Calu3 (cell line): ENCODE measurements at places on chromosomes 4 and X. TPM values are rescaled to one million over a fixed set of nuclear protein-coding genes. Genes with fewer than 3 reads are reported as not detected.
A peak's percentile ranks its signal among the peaks of the same experiment; 100 is the strongest.

Gene HDX
- total RNA-seq, result 8.3 TPM in 2 replicates

GRCh38 chr4:151676301-151676700 is 84.5 kb downstream of the GATB start:
- DNase-seq, result no peak

Gene P2RY8
- total RNA-seq, result 0.07 TPM in 1 of 2 replicates, not detected in the other

GRCh38 chr4:94892051-94892450 is 134.3 kb downstream of the BMPR1B start:
- peak; percentile 35 for DNase-seq

DNA sequence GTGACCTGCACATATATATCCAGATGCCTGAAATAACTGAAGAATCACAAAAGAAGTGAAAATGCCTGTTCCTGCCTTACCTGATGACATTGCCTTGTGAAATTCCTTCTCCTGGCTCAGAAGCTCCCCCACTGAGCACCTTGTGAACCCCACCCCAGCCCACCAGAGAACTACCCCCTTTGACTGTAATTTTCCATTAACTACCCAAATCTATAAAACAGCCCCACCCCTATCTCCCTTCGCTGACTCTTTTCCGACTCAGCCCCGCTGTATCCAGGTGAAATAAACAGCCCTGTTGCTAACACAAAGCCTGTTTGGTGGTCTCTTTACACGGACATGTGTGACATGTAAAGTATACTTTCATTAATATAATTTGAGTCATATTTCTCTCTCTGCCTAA is 320.3 kb upstream of the TECRL start:
- DNase-seq, result no peak

- peak; percentile 30 for DNase-seq
Measured at GRCh38 chr4:41375561-41375960, 118.8 kb downstream of the UCHL1 start.

DNA sequence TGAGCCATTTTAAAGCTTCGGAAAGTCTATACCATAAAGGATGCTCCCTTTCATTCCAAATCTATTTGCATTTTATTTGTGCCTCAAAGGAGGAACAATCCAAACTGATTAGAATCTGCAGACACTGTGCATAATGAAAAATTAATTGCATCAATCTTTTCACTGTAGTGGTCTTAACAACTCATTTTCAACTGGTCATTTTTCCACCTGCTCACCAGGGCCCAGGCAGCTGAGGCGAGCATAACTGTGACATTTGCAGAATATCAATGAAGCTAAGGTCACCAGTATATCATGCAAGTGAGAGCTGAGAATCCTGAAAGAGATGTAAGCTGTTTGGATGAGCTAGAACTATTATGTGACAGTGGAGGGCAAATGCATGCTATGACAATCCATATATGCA is 387.3 kb upstream of the TECRL start:
- DNase-seq, result no peak

DNA sequence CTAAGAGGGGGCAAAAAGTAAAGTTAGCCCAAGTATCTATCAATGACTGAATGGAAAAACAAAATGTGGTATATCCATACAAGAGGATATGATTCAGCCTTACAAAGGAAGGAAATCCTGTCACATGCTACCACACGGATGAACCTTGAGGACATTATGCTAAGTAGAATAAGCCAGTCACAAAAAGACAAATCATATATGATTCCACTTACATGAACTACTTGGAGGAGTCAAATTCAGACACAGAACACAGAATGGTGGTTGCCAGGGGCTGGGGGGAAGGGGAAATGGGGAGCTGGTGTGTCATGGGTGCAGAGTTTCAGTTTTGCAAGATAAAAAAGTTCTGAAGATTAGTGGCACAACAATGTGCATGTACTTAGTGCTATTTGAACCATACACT is 101.8 kb downstream of the SH3KBP1 start:
- no peak for DNase-seq

GRCh38 chr4:57351731-57352130 is 241.5 kb upstream of the IGFBP7 start:
- no peak for DNase-seq

Gene TMEM144
- total RNA-seq, result 6.0 and 11.8 TPM in 2 replicates

- peak; percentile 24 for DNase-seq
Measured at GRCh38 chr4:27066591-27066990, 205.9 kb downstream of the STIM2 start.

GRCh38 chr4:113438596-113438995 is 322.9 kb downstream of the CAMK2D start:
- DNase-seq, result no peak

Gene BTC
- total RNA-seq, result 8.1 and 8.9 TPM in 2 replicates

Gene FAM236B
- total RNA-seq, result not detected in 2 replicates

Gene XKRX
- total RNA-seq, result 0.33 and 0.83 TPM in 2 replicates

Gene PUDP
- total RNA-seq, result 30.6 and 36.6 TPM in 2 replicates

DNA sequence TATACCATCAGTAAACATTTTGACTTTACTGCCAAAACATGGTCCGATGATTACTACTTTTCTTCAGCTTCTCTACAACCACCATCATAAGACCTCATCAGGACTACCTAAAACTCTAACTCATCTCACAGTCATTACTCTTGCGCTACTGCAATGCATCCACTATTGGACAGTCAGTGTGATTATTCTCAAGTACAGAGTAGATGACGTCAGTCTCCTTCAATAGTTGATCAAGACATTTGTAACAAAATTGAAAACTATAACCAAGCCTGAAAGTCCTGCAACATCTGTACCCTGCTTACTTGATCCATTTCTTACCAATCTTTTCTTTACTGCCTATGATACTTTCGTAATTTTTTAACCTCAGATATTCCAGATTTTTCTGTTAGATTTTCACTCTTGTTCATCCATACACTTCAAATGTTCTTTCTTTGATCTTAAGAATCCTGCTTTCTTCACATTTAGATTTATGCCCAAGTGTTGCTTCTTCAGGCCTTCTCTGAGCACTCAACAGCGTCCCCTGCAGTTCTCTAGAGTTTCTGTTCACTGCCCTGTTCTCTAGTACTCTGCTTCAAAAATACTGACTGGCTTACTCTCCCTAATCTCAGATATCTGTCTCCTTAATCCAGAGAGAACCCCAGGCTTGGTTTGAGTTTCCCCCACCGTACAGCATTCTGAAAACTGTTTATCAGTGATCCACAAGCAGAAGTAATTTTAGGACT is 1517.6 kb downstream of the STIM2 start:
- DNase-seq, result no peak

- no peak for DNase-seq
Measured at GRCh38 chr4:98997166-98997565, 1.6 kb downstream of the METAP1 start.

Gene ASB5
- not detected in 2 replicates for total RNA-seq

Gene ZCCHC18
- 0.52 and 0.61 TPM in 2 replicates for total RNA-seq

DNA sequence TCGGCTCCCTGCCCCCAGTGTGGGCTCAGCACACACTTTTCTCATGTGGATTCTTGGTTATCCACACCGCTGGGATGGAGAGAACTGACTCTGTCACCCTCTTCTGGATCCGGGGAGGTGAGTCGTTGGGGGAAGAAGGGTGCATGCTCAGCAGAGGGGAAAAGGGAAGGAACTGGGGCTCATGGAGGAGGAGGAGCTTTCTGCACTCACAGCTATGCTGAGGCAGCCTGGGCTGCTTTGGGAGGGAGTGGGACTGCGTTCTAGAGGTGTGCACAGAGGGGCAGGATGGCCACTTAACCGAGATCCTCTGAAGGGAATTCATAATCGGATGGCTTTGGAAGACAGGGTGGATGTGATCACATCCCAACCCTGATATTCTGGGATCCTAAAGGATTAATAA is 51.6 kb downstream of the RTL5 start:
- no peak for DNase-seq

DNA sequence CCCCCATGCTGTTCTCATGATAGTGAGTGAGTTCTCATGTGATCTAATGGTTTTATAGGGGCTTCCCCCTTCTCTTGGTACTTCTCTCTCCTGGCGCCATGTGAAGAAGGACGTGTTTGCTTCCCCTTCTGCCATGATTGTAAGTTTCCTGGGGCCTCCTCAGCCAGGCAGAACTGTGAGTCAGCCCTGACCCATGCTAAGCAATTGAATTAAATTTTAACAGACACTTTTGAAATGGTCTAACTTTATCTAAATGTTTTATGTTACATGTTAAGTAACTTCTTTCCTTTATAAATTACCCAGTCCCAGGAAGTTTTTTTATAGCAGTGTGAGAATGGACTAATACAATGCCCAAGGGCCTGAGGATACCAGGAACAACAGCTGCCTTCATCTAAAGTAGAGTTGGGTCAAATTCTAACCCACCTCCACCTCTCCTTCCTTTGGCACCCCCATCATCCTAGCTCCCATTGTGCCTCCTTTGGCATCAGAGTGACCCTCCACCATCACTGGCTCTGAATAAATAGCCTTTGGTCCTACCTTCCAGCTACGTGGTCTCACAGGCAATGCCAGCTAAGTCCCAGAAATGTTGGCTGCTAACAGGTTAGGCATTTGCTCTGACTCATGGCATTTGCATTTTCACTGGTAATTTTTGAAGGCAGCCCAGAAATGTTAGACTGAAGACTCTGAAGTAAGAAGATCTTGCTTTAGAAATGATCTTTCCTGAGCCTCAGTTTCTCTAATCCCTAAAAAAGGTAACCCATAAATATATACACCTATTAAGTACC is 182.1 kb downstream of the MOSPD2 start:
- no peak for DNase-seq

Gene TXLNG
- 22.0 and 22.2 TPM in 2 replicates for total RNA-seq

- DNase-seq, result no peak
Measured at GRCh38 chr4:168451744-168452390, 28.4 kb downstream of the DDX60L start.

Gene PARM1
- total RNA-seq, result 4.4 and 6.5 TPM in 2 replicates

GRCh38 chrX:123976706-123977316 is 15.3 kb downstream of the STAG2 start:
- DNase-seq, result no peak

- peak; percentile 92 for DNase-seq
Measured at GRCh38 chr4:189940178-189941004, at the start of gene FRG1. FRG1 (plus strand) TSS chr4:189940872; CDS start chr4:189941010, 138 bp downstream.

Gene SPP1
- total RNA-seq, result 1,002 and 1,878 TPM in 2 replicates
